ENCODE measurements at places on chromosomes 2 and 18. TPM values are rescaled to one million over a fixed set of nuclear protein-coding genes. Genes with fewer than 3 reads are reported as not detected.

The SALL3 gene
- not detected for total RNA-seq

DNA sequence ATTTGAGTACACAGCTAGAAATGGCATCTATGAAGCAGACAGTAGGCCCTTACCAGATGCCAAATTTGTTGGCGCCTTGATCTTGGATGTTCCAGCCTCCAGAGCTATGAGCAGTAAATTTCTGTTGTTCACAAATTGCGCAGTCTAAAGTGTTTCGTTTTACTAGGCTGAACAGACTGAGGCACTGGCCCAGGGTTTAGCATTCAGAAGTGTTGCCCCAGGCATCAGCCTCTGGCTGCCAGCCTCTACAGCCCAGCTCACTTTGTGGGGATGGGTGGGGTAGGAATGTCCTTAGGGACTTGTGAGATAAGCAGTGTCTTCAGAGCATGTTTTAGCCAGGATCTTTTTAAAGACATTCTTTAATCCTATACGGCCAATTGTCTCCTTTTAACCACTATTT lies 51.5 kb upstream of the MGAT5 start:
- DNase-seq = no peak

GRCh38 chr2:113075030-113075429 lies 7.3 kb downstream of the IL1F10 start:
- DNase-seq = no peak

The CCBE1 gene
- not detected for total RNA-seq

The DNAH6 gene
- 0.50 TPM for total RNA-seq

DNA sequence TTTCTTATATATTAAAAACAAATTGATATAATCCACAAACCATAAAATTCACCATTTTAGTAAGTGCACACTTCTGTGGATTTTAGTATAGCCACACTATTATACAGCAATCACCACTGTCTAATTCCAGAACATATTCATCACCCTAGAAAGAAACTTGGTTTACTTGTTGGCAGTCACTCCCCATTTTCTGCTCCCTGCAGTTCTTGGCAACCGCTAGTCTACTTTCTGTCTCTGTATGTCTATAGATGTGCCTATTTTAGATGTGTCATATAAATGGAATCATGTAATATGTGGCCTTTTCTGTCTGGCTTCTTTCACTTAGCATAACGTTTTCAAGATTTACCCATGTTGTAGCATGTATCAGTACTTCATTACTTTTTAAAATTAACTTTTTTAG lies 5.7 kb downstream of the CKAP2L start:
- DNase-seq = no peak

DNA sequence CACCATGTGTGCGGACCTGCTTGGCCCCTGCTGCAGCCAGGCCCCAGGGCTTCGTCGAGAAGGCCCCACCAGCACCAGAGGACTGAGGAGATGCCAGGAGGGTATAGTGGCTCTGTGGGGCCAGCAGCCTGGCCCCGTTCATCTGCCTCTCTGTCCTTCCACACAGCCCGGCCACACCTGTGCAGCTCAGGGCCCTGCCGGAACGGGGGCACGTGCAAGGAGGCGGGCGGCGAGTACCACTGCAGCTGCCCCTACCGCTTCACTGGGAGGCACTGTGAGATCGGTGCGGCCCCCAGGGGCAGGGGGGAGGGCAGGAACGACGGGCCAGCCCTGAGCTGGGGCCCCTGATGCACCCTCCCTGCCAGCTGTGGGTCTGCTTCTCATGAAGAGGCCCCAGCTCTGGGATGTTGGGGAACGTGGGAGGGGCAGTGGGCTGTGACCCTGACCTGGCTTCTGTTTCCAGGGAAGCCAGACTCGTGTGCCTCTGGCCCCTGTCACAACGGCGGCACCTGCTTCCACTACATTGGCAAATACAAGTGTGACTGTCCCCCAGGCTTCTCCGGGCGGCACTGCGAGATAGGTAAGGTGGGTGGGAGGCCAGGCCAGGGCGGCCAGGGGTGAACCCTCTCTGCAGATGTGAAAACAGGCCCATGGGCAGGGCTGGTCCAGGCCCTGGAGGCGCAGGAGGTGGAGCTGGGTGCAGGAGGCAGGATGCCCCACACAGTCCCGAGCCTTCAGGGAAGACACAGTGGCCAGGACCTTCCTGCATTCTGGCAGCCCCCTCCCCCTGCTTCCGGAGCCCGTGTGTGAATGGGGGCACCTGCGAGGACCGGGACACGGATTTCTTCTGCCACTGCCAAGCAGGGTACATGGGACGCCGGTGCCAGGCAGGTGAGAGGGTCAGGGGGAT lies 50.3 kb downstream of the MTERF4 start:
- no peak for DNase-seq

DNA sequence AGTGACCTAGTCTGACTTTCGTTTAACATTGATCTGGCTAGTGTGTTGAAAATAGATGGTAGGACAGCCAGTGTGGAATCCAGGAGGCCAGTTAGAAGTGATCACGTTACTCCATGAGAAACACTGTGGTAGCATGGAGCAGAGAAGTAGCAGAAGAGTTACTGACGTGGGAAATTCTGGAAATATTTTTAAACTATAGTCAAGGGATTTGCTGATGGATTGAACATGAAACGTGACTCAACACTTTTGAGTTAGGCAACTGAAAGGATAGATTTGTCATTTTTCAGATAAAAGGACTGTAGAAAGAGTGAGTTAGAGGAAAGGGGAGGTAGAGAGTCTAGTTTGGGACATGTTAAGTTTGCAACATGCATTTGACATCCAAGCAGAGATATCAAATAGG lies 130.4 kb downstream of the IRS1 start:
- no peak for DNase-seq

DNA sequence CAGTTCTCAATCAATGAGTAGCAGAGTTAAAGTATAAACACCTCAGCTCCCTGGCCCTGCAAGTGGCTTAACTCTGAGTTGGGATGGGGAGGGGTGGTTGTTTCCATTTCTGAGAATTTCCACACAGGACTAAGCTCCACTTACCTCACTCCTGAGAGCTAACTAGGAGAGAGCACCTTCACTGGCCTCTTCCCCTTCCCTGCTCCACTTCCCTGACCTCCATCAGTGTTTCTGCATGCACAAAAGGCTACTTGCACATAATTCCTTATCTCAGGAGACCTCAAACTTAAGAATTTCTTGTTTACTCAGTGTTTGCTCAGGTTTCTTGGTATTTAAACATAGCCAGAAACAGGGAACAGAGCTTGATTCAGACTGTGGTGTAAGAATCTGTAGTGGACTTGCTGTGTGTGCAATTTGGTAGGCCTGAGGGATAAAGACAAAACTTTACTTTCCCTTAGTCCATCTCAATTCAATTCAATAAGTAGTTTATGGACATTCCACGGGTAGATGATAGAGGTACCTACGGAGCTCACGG lies 97.2 kb downstream of the PID1 start:
- no peak for DNase-seq

GRCh38 chr2:13193075-13193474 lies 476.3 kb downstream of the TRIB2 start:
- no peak for DNase-seq
